ENCODE measurements at places on chromosomes 5 and 9.

DNA sequence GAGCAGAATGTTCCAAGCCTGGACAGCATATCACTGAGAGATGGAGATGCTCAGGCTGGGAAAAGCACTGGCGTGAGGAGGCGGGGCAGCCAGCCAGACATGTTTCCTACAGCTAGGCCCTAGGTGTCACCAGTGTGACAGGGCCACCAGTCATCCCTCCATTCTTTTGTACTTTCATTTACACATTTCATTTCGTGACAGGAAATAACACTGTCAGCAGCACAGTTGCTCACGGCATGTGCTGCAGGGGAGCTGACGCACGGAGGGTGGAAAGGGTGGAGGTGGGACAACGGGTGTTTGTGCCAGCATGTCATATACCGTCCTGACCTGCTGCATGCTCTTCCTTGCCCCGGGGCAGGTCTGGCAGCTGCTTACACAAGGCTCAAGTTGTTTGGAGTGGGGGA, 14.8 kb upstream of the CEMIP2 start:
- DNase-seq, result peak; percentile 31

DNA sequence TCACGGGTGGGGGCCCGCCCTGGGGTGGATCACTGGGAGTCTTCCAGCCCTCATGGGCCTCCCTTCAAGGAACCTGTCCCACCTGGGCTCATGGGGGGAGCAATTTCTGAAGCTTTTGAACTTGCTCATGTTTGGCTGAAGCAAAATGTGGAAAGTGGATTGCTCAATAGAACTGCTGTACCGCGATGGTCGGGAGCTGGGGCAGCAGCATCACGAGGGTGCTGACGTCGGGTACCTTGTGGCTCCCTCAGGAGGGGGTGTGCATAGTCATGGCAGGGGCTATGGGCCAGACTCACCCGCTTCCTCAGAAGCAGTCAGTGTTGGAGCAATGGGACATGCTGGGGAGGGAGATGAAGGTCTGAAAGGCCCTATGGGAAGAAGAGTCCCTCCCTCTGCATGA, 57.9 kb downstream of the PRRT1B start:
- DNase-seq, result no peak

DNA sequence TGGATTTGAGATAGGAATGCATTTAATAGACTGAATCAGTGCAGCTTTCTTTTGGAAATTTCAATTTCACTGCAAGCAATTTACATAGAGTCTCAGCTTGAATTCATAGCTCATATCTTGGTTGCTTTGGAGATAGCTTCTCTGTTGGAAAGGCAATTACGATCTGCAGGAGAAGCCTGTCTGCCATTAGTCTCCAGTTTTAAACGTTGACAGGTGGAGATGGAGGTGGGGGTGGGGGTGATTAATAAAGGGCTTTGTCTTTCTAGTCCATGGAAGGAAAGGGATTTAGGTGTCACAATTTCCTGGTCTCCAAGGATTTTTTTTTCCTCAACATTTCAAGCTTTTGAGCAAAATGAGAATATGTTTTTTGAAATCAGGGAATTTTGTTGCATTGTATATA, 184.7 kb downstream of the CARTPT start:
- no peak for DNase-seq

GRCh38 chr5:17912794-17913193, 278.5 kb downstream of the TAF11L14 start:
- no peak for DNase-seq

- DNase-seq, result no peak
These were observed 792.1 kb downstream of the BRINP1 start for GRCh38 chr9:118577121-118577520.

GRCh38 chr5:60703944-60704343, 4.0 kb upstream of the DEPDC1B start:
- DNase-seq, result no peak

GRCh38 chr9:136535070-136535469, 10.8 kb downstream of the NOTCH1 start:
- DNase-seq, result no peak

DNA sequence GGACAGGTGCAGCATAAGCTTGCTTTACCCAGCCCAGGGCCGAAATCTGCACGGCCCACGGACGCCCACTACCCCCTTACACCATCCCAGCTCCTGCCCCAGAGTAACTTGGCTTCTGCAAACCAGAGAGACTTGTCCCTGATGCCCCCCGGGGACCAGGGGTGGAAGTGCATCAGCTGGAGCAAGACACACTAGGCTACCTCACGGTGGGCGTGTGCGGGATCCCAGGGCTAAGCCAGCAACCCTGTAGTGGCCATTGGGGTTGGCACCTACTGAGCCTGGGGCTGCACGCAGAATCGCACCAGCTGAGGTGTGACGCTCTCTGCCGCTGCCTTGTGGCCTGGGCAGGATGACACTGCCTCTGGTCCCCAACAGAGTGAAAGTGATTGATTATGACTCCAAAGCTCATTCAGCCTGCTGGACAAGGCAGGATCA, 6.1 kb upstream of the ZNF79 start:
- peak; percentile 34 for DNase-seq

GRCh38 chr5:79684782-79685181, 4.9 kb upstream of the CMYA5 start:
- DNase-seq, result no peak

DNA sequence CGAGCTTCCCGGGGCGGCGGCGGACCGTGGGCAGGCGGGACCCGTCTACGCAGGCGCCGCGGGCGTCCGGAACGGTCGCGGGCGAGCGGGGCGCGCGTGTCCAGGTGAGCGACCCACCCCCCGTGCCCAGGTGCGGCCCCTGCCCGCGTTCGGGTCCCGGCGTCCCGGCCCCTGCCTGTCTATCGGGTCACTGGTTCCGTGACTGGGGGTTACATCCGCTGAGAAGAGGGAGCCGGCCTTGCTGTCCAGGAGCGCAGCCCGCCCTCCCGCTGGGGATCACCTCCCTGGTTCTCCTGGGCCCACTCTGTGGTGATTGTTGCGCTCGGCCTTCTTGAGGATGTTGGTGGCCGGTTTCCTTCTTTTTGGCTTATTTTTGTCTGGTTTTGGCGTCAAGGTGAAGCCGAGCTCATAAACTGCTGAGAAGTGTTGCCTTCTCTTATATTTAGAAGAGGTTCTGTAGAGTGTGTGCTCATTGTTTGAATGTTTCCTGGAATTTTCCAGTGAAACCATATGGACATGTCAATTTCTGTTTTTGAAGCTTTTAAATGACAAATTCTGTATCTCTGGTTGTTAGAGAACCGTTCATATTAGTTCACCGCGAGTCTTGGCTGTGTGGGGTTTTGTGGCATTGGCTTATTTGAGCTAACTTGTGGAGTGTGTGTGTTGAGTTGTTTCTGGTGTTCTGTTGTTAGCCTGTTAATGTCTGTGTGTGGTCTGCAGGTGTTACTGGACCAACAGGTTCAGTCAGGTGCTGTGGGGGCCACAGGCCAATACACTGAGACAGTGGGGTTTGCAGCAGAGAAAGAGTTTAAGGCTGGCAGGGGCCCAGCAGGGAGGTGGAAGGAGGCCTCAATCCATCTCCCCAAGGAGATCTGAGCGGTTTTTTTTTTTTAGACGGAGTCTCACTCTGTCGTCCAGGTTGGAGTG, 621 bp downstream of the CEP72 start:
- DNase-seq, result no peak

- DNase-seq, result no peak
These were observed 126.3 kb upstream of the IRX4 start for GRCh38 chr5:2008851-2009629.

- no peak for DNase-seq
These were observed 7.8 kb upstream of the IL12B start for GRCh38 chr5:159338118-159338517.

DNA sequence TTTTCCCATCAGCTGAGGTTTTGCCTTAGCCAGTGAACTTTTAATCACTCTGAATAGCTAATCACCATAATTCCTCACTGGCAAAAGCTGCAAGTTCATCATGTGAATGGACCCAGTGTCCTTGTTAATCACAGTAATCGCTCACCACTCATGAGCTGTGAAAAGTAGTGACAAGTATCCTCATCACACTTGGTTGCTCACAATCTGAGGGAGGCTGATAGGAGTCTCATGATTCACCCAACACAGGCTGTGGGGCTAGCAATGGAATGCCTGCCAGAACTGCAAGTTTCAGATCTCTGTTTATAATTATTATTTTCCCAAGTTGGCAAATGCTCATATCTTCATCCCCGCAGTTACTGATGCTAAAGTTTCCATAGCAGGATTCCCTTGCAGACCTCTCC, 467.2 kb downstream of the KIF4B start:
- DNase-seq, result no peak

DNA sequence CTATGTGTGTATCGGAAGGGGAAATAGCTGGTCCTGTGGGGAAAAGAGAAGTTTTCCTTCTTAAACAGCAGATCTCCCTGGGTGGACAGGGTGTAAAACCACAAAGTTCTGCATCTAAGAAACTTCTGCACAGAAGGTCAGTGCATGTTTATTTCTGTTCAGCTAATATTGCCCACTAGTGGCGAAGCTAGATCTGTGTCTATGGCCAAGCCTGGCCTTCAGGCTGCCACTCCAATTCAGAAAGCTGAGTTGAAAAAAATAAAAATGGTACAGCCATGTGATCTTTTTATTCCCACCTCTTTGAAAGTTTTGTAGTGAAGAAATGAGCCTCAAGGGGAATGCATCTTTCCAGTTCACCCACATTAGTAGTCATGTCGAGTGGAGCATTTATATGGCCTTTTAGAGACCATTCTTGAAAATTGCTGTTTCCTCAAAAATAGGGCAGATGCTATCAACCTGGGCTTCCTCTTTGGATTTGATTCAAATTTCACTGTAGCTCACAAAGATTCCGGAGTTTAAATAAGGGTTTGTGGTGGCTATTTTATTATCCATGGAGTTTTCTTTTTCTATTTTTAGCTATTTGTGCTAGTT, 488.0 kb downstream of the PRELID2 start:
- DNase-seq, result peak; percentile 7

- no peak for DNase-seq
These were observed 2074.5 kb downstream of the MAT2B start for GRCh38 chr5:165579911-165580310.

- DNase-seq, result no peak
These were observed 584 bp downstream of the USP20 start for GRCh38 chr9:129835860-129836223.

GRCh38 chr5:2756211-2757152, 5.0 kb upstream of the IRX2 start:
- no peak for DNase-seq

- no peak for DNase-seq
These were observed 16.7 kb upstream of the TRPC7 start for GRCh38 chr5:136382071-136382470.

GRCh38 chr5:157236423-157236822, 29.5 kb upstream of the CYFIP2 start:
- DNase-seq, result no peak

- DNase-seq, result no peak
These were observed 37.4 kb downstream of the C9orf50 start for GRCh38 chr9:129583308-129584038.

DNA sequence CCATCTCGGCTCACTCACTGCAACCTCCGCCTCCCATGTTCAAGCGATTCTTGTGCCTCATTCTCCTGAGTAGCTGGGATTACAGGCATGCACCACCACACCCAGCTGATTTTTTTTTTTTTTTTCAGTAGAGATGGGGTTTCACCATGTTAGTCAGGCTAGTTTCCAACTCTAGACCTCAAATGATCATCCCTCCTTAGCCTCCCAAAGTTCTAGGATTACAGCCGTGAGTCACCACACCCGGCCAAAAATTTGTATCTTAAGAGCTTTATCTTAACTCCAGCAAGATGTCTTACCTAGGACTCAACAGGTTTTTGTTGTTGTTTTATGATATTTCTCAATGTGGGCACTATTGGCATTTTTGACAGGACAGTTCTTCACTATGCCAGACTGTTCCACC, 27.9 kb downstream of the LYRM7 start:
- DNase-seq, result no peak

DNA sequence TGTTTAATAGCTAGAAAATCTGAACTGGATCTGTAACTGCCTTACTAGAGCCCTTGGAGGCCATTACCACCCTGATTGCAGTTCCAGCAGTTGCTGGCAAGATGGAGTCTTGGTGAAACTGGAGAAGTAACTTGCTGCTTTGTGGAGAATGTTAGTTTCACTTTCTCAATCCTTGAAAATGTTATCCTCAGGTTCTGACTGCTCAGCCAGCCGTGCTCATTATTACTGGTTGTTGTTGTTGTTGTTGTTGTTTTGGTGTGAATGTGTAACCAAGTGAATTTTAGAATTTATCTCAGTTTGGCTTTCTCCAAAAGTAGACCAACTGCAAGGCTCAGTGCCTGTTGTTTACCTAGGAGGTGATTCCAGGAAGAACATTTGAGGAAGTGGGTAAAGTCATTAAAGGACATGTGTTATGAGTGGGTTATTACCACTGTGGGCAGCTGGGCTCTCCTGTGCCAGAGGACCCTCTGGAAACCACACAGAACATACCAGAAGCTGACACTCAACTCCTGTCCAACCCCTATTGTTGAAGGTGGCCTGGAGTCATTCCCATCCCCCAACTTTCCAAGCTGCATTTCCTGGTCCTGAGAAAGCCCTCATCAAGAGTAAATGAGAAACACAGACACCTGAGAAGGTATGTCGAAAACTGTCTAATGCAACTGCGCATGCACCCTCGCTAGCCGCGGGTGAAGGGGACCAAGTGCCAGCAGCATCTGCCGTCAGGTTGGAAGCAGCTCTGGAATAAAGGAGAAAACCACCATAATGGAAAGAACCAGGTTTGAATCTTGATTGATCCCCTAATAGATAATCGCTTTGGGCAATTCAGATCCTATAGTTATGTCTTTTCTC, 111.6 kb downstream of the CMYA5 start:
- no peak for DNase-seq

GRCh38 chr9:98491828-98492227, 216.9 kb downstream of the GABBR2 start:
- DNase-seq, result no peak

DNA sequence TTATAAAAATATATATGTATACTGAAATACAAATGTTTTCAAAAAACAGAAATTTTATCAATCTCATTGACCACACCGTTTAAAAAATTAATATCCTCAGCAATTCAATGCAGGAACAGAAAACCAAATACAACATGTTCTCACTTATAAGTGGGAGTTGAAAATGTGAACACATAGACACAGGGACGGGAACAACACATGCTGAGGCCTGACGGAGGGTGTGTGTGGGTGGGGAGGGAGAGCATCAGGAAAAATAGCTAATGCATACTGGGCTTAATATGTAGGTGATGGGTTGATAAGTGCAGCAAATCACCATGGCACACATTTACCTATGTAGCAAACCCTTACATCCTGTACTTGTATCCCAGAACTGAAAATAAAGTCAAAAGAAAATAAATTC, 409.5 kb downstream of the MLLT3 start:
- no peak for DNase-seq

GRCh38 chr5:132204371-132205135, 23.1 kb downstream of the P4HA2 start:
- no peak for DNase-seq

DNA sequence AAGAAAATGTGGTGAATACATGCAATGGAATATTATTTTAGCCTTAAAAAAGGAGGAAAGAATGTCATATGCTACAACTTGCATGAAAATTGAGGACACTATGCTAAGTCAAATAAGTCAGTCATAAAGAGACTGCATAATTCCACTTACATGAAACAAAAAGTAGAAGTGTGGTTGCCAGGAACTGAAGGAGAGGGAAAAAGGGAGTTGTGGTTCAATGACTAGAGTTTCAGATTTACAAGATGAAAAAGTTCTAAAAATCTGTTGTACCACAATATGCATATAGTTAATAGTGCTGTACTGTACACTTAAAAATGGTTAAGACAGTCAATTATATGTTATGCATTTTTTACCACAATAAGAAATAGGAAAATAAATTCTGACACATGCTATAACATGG, 95.4 kb downstream of the SLC44A1 start:
- no peak for DNase-seq
